ENCODE measurements at places on chromosomes 7 and 10.

DNA sequence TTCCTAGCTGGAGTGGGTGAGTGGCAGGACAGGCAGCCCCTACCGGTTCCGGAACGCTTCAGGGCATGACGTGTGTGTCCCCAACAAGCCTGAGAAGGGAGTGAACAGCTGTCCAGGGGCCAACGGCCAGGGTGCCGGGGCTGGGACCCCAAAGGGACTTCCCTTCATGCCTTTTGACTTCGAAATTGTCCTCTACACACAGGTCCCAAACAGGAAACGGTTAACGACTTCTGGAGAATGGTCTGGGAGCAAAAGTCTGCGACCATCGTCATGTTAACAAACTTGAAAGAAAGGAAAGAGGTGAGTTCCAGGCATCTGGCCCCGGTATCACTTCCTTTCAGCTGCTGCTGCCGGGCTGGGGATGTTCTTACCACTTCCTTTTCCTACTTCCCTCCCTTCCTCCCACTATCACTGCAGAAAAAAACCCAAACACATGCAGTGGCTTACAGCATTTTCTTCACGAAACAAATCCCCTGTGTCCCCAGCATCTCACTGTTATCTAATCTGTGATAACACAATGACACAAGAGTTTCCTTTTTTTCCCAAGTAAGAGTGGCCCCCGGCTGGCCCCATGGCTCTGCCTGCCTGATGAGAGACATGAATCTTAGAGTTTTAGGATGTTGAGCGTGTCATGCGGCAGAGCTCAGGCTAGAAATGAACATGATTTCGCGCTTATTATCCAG is 63.2 kb downstream of the MKI67 start:
- peak; percentile 78 for DNase-seq

DNA sequence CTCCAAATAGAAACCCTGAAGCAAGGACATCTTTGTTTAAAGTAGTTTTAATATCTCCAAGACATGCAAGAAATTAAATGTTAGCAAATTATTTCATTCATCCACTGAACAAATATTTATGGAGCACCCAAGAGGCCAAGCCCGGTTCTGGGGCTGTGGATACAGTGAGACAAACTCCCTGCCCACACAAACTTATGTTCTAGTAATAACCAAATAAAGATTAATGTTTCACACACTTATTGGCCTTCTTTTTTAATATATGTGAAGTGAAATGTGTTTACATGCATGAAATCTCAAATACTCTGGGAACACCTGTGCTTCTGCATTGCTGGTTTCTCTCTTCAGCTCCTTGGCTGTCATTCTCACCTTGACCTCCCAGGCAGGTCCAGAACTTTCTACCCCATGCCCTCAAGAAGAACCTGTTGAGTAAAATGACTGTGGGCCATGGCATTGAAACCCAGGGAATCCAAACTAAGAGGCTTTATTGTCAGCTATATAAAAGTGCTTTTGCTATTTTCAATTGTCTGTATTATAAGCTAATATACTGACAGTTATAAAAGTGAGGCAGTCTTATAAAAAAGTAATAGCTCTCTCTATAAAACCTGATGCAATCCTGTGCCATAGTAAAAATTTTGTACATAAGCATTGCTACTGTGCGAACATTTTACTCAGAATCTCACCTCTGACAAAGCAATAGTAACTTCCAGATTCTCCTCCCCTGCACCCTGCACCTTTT is 43.7 kb downstream of the SVIL start:
- no peak for DNase-seq

GRCh38 chr10:100847440-100847839 is 65.3 kb upstream of the SLF2 start:
- no peak for DNase-seq

DNA sequence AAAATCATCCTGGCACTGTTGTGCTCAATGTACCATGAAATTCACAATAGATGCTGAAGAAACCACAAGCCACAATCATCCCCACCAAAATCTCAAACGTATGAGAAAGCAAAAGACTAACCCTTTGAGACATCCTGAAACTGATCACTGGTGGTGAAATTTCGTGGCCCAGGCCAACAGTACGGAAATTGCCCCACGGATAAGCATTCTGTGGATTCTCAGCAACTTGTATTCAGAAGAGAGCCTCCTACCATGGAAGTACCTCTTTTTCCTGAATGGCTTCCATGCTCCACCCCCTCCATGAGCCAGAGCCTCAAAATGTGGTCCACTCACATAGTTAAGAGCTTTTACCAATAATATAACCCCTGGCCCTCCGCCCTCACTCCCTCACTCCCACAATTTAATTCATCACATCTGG is 163.9 kb upstream of the AUTS2 start:
- DNase-seq, result no peak

DNA sequence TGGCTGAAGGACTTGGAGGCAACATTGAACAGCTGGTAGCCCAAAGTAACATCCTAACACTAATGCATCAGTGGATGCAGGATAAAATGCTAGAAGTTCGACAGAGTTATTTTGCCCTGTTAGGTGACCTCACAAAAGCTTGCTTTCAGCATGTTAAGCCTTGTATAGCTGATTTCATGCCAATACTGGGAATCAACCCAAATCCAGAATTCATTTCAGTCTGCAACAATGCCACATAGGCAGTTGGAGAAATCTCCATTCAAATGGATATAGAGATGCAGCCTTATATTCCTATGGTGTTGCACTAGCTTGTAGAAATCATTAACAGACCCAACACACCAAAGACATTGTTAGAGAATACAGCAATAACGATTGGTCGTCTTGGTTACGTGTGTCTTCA is 62.9 kb downstream of the CCSER2 start:
- DNase-seq, result no peak
